Left ventricle myocardium inferior (tissue), 1 donor: ENCODE measurements at places on chromosomes 12 and 14.

- no peak for DNase-seq
Measured at GRCh38 chr12:54993181-54993835, 8.7 kb upstream of the TESPA1 start.

- peak; percentile 66 for DNase-seq
Measured at GRCh38 chr14:64501411-64502171, 2.0 kb downstream of the ZBTB25 start.

- DNase-seq, result no peak
Measured at GRCh38 chr14:96197969-96198368, 6.7 kb upstream of the BDKRB2 start.

DNA sequence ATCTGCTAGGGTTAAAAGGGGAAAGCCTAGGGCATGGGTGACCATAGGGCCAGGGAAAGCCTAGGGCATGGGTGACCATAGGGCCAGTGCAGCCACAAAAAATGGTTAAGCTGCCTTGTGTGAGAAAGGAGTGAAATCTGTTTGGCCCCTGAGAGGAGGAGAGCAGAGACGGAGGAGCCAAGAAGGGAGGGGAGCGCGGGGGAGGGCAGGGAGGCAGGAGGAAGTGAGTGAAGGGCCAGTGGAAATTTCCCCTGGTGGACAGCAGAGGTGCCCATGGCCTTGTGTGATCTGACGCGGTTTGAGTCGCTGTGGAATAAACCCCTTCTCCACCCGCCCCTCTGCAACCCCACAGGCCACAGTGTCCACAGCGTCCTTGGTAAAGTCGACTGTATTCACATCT, 618 bp upstream of the AQP6 start:
- no peak for DNase-seq

DNA sequence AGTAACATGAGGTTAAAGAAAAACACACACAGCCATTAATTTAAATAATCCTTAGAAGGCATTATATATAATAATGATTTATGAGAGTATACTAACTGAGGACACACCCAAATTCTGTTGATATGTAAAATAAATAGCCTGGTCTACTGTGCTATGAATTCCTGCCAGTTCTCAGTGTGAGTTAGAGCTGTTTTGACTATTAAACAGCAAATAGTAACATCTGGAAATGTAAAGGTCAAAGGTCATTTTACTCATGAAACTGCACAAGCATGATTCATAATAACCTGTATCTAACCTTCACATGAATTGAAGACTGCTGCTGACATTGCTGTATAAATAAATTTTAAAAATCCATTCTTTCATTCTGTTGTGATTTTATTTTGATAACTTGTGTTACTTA, 966.7 kb downstream of the SLC6A15 start:
- DNase-seq, result no peak
